ENCODE measurements at places on chromosomes 5 and 9.

DNA sequence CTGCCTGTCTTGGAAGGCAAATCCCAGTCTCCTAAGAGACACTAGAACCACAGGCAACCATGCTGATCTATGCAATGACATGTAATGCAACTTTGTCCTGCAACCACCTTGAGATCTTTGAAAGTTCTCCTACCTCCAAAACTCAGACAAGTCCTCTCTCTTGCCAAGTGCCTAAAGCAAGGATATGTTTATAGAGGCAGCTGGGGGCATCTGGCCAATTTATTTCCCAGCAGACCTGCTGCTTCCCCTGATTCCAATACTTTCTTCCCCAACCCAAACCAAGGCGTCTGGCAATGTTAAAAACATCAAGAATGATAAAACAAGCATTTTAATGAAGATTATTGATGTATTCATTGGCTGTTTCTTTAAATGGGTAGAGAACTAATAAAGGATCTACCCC lies 138.4 kb downstream of the DOCK8 start:
- no peak for DNase-seq

DNA sequence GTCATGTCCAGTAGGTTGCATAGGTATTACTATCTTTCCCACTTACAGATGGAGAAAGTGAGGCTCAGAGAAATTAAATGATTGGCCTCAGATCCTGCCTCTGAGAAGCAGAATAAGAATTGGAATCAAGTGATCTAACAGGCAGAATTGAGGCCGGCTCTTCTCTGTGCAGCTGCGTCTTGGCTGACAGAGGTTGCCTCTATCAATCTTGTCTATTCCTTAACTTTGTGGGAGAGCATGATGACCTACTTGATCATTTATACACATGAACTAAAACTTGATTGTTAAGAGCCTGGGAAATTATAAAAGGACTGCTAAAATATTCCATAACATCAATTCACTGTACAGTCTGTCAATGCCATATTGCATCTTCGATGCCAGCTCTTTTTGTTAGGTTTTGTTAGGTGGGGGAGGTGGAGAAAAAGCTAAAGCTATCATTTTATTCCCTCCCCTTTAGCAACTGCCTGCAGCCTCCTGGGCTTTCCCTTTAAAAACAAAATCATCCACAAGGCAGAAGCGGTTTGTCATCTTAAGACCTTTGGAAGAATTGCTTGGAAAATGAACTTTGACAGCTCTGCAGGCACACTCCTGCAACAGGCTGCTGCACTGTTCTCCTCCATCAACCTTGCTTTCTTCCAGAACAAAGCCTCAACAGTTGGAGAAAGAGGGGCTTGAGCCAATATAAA lies 247.4 kb downstream of the SMARCA2 start:
- no peak for DNase-seq

GRCh38 chr9:112104901-112105300 lies 70.2 kb downstream of the SUSD1 start:
- DNase-seq: no peak

DNA sequence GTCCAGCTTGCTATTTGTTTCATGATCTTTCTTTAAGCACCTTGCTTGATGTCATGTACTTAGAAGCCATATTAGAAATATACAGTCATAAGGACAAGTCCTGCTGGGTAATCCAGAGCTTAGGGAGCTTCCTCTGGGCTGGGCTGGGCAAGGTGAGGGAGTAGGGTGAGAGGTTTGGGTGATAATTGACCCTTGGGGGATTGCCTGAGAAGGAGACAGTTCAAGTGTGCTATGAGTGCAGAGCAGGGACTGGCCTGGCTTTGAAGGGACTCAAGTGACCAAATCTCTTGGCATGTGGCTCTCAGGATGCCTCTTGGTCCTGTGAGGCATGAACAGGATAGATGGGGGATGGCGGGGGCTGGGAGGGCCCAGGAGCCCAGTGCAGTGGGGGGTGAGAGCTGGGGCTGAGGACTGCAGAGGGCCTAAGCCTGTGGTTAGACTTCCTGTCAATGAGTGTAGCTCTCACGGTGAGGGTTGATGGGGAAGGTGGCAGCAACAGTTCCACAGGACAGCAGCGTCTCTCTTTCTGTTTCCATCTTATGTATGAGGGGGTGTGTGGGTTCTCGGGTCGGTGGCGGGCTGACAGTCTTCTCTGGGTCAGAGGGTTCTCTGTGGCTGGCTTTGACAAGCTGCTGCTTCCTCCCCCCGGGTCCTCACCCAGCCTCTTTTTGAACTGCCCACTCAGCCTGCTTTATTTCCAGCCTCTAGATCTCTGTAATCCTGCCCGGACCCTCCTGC lies 53.5 kb downstream of the RGS3 start:
- DNase-seq: no peak

GRCh38 chr5:43616535-43616934 lies 13.6 kb downstream of the NNT start:
- no peak for DNase-seq

GRCh38 chr5:157166214-157167213 lies at the start of gene GARIN3:
GARIN3 (minus strand) TSS chr5:157166264; CDS start chr5:157166168, 96 bp downstream.
- no peak for DNase-seq

GRCh38 chr5:160011471-160011870 lies 2.5 kb downstream of the TTC1 start:
- DNase-seq: no peak

DNA sequence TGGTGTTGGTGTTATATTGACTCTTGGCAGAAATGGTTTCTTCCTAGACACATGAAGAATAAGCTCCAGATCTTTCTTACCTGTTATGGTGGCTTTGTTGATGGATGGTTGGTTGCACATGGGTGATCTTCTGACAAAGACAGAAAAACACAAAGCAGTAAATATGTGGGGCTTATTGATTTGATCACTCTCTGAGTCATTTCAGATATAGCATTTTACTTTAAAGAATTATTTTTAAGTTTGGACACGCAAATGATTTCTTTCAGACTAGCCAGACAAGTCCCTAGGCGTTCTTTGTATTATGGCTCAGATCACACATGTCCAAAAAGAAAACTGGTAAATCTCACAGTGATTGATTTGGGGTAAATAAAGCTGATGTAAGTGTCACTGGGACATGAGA lies 597.6 kb downstream of the RAB3C start:
- DNase-seq: no peak

GRCh38 chr9:13587571-13587970 lies 308.1 kb upstream of the MPDZ start:
- DNase-seq: no peak

- DNase-seq: peak; percentile 76
These were observed 19.3 kb upstream of the MAPK9 start for GRCh38 chr5:180311216-180311615.

Measured in hematopoietic multipotent progenitor cell treated with erythropoietin and hydrocortisone succinate and interleukin-3 and kit ligand, for 8 days (in vitro differentiated cells).